Stimulated activated CD8-positive, alpha-beta memory T cell treated with anti-CD3 and anti-CD28 coated beads, Interleukin-15, amount 100 ng/mL, for 24 hours (primary cell): ENCODE measurements at places on chromosomes 3 and 15.

DNA sequence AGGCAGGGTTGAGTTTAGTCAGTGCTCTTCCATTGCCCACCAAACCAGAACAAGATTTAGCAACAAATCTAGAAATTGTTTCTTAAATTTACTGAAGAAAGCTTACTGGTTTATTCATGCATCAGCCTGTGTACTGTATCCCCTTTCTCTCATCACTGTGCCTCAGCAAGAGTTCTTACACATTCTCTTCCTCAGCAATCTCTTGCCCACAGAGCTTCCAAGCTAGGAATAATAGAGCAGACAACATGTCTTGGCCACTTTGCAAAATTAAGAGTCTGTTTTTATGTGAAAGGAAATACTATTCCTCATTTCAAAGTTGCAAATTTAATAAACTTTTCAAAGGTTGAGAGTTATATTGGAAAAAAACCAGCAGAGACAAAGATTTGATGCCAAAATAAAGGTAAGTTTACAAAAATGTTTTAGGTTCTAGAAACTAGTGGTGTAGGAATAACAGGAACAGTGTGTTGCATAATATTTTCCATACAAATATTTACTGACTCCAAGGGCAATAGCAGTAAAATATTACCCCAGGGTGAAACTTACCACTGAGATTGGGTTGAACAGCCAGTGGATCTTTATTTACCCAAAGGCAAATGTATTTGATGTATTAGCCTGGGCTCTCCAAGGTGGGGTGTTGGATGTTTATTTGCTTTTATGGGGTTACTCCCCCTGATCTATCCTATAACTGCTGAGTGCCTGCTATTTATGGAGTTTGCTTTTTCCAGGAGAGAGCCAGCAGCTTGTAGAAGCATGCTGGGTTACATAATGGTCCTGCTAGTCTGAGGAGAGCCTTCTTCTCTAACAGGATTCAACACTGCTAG lies 276.7 kb downstream of the ADAMTSL3 start:
- no peak for DNase-seq

DNA sequence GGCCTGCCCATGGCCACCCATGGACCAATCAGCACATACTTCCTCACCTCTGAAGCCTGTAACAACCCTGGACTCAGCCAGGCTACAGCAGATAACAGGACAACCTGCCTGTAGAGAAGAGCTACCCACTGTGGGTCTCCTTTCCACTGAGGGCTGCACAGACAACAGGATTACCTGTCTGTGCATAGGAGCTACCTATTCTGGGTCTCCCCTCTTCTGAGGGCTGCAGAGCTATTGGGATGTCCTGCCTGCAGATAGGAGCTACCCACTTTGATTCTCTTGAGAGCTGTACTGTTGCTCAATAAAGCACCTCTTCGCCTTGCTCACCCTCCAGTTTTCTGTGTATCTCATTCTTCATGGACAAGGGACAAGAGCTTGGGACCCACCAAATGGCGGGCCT lies 23.8 kb upstream of the CHST2 start:
- no peak for DNase-seq

DNA sequence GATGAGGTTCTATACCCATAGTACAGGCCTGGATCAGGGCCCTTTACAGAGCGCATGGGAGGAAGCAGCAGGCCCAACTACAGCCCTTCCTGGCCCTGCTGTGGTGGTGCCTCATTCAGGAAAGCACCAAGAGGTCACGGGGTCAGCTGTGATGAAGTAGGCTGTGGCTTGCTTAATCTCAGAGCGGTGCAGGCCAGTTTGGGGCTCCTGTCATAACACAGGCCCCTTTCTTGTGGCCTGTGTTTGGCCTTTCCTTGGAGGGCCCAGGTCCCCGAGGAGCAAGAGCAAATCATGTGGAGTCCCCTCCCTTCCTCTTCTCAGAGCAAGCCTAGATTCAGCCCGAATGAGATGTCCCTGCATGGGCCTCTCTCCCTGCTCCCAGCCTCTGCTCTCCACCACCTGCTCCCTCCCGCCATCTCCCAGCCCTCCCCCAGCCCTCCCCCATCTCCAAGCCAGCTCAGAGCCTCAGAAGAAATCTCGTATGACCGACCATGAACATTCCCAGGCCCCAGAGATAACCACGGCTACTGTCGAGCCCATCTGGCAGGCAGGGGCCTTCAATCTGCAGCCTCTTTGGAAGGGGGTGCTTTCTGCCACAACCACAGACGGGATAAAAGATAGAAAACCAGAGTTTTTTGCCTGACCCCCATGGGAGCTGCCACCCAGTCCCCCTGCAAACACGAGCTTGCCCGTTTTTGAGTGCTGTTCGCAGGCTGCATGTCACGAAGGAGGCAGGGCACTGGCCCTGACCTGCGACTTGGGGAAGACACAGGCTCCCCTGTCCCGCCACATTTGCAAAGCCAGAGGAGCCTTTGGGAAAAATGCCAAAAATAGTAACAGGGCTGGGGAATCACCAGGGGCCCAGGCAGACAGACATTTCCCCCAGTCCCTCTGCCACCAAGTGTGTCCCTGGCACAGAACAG lies 32.3 kb upstream of the DUSP7 start:
- no peak for DNase-seq

DNA sequence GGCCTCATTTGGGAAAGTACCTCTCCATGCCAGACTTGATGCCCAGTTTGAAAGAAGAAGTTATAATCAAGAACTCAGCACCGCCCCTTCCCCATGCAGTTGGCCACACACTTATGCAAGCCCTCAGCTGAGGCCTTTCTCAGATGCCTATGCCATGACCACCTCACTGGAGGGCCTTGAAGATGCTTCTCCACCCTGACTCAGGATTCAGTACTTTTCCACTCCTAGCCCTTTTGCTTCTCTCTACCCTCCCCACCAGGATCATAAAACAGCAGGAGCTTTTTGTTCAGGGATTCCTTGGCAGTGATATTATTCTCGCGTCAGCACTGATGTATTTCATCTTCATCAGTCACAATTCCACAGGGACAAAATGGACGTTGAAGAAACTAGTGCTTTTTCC lies 313.5 kb downstream of the PYDC2 start:
- no peak for DNase-seq

DNA sequence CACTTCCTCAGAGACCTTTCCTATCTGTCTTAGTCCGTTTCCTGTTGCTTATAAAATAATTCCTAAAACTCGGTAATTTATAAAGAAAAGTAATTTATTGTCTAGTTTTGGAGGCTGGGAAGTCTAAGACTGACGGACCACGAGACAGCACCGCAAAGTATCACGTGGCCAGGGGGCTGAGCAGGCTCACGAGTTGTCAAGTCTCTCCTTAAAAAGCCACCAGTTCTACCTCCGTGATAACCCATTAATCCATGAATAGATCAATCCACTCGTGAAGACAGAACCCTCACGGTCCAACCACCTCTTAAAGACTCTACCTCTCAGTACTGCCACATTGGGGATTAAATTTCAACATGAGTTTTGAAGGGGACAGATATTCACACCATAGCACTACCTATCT lies 821 bp downstream of the LINS1 start:
- DNase-seq: no peak

- no peak for DNase-seq
Observed at GRCh38 chr15:75808563-75808962, 34.7 kb upstream of the UBE2Q2 start.

- DNase-seq: no peak
Observed at GRCh38 chr3:69983546-69984265, 15.8 kb upstream of the SAMMSON start.

GRCh38 chr3:114213292-114213626 lies 24.1 kb downstream of the ZNF80 start:
- DNase-seq: no peak

- DNase-seq: no peak
Observed at GRCh38 chr3:98806521-98806920, 43.4 kb downstream of the ST3GAL6 start.

DNA sequence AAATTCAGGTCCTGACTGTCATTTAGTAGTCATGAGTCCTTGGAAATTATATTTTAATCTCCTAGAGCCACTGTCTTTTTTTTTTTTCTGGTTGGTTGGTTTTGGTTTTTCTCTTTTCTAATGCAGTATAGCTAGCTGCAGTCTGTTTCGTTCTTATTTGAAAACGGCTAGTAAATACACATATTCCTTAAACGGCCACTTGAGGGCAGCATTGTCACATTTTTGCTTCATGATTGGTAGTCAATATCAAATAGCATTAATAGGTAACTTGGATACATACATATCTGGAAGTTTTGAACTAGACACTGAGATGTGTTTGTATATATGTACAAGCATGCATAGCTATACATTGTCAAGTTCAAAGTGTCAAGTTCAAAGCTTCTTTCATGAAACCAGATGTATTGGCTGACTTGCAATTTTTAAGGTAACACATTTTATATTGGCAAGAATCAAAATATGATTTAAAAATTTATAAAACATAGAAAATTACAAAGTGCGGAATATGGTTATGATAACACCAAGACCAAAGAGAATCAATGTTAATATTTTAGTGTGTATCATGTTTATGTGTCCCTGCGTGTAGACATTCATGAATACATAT lies 22.5 kb downstream of the GABRA5 start:
- no peak for DNase-seq

DNA sequence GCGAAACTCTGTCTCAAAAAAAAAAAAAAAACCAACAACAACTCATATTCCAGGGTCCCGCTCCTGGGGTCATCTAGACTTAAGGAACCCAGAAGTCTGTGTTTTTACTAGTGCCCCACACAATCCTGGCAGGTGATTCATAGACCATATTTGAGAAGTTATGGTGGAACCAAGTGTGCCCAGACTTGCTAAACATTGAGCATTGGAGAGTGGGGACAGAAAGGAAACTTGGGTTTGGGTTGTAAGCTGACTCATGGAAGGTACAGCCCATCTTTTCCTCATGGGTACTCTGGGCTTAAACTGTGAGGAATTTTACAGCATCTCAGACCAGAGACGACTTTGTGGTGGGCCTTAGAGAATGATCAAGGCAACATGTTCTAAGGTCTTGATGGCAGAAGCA lies 18.3 kb upstream of the IGF2BP2 start:
- no peak for DNase-seq

DNA sequence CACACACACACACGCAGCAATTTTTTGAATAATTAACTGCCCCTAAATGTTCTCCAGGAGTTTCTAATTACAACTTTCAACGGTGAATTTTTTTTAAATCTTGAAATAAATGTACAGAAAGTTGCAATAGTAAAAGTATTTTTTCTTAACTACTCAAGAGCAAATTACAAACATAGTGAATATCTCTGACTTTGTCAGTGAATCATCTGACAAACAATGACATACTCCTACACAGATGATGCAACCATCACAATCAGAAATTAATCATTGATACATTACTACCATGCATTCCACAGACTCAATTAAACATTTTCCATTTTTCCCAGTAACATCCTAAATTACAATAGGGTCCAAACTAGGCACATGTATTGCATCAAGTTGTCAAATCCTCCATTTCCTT lies 597.3 kb downstream of the NAALADL2 start:
- no peak for DNase-seq

GRCh38 chr3:97996988-97997387 lies 24.8 kb upstream of the RIOX2 start:
- DNase-seq: no peak

DNA sequence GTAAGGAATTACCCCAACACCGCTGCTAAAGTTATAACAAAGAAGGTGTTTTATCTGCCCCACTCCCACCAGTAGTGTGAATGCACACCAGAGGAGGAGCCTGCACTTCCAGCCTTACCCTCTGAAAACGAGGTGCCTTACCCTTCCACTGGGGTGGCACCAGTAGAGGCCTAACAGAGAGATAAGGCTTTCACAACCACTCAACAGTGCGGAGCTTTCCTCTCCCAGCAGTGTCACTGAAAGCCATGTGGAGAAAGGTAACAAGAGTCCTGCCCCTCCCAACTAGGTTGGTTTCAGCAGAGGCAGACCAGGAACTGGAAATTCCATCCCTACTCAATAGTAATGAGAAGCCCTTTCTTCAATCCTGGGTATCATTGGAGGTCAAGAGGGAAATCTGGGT lies 539.2 kb downstream of the VGLL3 start:
- no peak for DNase-seq

DNA sequence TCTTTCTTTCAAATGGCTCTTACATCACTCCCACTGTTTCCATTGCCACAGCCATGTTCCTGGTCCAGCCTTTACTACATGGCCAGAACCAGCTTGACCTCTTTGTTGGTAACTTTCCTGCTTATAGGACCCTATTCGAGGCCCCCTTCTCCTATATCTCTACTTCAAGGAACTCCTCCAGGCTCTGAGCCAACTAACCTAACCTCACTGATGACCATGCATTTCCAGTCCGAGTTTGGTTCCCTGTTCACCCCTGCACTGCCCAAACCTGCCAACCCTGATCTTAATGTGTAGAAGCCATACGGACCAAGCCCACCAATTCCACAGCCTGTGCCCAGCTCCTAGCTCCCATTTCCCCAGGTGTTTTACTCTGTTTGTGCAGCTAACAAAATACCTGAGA lies 38.4 kb upstream of the TIPARP start:
- no peak for DNase-seq

DNA sequence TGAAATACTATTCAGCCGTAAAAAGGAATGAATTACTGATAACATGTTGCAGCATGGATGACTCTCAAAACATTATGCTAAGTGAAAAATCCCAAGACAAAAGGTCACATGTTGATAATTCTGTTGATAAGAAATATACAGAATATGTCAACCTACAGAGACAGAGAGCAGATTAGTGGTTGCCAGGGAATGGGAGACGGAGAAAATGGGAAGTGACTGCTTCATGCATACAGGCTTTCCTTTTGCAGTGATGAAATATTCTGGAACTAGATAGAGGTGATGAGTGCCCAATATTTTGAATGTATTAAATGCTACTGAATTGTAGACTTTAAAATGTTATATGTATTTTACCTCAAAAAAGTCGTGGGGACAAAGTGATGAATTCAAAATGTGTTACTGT lies 56.2 kb downstream of the ABHD2 start:
- DNase-seq: no peak

DNA sequence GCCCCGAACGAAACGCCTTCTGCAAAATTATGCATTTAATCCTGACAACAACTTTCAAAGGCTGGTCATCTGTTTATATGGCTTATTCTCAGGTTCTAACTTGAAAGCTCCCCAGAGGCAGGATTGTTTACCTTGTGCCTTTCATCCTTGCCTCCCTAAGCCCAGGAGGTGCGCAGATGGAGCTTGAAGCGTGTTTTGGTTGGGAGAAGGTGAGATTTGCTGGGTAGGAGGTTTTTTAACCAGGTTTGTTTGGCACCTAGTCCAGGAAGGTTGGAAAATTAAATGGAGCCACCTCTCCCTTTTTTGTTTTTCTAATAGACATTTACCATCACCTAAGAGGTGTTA lies 675 bp downstream of the TSEN2 start:
- no peak for DNase-seq
